ENCODE measurements at places on chromosomes 1 and 21.

DNA sequence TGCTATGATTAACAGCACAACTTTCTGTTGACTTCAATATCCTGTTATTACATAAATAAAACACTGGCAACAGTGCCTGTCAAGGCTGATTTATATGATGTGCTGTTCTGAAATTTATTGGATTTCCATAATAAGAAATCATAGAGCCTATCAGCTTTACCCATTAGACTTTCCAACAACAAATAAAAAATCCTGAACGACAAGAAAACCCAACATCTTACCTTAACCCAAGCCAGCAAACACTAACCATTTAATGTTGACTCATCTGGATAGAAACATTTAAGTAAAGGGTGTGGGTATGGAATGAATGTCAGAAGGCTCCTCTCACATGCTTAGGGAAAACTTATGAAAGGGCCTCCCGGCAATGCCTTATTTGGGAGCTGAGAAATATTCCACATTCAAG lies 165.1 kb downstream of the SLC45A1 start:
- no peak for DNase-seq

- no peak for DNase-seq
Observed at GRCh38 chr21:46057710-46058241, 40.1 kb upstream of the COL6A2 start.

DNA sequence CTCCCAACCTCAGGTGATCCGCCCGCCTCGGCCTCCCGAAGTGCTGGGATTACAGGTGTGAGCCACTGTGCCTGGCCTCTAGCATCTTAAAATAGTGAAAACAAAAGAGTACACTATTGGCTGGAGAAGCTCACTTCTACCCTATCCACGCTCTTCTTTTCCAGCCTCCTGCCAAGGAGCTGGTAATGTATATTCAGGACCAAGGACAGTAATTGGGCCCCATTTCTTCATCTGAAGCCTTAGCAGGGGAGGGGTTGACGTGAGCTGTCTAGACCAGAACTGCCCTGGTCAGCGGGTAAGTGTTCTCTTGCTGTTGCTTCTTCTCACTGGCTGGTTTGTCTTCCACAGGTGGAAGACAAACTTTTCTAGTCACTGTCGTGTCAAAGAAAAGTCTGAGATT lies 70.2 kb downstream of the DNM3 start:
- no peak for DNase-seq

GRCh38 chr1:202576816-202577215 lies 133.4 kb downstream of the SYT2 start:
- DNase-seq = no peak

DNA sequence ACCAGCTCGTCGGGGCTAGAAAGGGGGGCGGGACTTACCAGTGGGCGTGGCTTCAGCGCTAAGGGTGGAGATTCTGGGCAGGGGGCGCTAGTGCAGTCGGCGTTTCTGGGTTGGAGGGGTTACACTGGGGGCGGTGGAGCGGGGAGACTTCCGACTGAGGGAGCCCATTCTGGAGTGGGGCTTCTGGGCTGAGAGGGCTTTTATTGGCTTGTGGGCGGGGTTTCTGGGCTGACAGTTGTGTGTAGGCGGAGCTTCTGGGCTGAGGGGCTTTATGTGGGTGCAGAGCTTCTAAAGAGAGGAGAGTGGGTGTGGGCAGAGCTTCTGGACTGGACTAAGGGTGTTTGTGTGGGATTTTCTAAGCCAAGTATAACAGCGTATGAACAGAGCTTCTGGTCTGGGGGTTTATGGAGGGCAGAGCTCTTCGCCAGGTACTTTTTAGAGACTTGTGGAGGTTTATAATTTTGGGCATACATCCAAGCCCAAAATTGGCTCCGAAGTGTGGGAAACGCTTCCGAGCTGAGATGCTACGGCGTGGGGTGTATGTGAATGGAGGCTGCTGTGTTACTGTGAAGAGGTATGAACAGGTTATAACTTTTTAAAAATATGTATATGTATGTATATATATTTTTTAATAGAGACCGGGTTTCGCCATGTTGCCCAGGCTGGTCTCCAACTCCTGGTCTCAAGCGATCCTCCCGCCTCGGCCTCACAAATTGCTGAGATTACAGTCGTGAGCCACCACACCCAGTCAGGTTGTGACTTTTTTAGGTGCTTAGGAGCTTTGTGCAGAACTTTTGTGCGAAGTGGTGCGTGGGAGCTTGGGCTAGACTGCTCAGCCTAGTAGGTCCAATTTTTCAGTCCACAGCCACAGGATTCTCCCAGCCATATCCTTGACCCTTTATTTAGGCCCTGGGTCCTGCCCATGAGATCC lies 825 bp downstream of the TMEM39B start:
- DNase-seq = peak; percentile 87

DNA sequence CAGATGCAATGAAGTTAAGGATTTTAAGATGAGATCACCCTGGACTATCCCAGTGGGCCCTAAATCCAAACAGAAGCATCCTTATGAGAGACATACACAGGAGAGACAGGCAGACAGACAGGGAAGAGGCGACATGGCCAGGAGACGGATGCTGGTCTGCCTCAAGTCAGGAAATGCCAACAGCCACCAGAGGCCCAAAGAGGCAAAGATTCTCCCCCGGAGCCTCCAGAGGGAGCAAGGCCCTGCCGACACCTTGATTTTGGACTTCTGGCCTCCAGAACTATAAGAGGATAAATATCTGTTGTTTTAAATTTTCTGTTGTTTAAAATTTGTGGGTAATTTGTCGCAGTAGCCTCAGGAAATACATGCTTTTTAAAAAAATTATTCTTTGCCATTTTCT lies 116.4 kb downstream of the GLIS1 start:
- no peak for DNase-seq

GRCh38 chr1:171663854-171664575 lies 11.5 kb upstream of the MYOC start:
- DNase-seq = no peak

- DNase-seq = no peak
Observed at GRCh38 chr1:112502826-112503225, 5.9 kb upstream of the WNT2B start.

DNA sequence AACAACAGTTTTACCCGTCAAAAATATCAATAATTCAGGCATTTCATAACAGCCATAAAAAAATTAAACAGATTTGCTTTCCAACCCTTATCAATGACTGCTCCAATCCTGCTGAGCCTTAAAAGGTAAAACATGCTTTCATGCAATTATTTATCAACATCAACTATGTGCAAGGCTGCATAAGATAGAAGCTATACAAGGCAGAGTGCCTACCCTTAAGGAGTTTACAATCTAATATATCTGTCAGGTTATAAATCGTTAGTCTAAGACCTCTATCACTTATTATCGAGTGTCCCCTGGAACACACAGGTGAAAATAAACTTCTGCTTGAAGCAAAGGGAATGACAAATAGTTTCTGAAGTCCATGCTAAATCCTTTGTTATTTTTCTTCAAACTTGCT lies 1.8 kb downstream of the ERRFI1 start:
- no peak for DNase-seq

DNA sequence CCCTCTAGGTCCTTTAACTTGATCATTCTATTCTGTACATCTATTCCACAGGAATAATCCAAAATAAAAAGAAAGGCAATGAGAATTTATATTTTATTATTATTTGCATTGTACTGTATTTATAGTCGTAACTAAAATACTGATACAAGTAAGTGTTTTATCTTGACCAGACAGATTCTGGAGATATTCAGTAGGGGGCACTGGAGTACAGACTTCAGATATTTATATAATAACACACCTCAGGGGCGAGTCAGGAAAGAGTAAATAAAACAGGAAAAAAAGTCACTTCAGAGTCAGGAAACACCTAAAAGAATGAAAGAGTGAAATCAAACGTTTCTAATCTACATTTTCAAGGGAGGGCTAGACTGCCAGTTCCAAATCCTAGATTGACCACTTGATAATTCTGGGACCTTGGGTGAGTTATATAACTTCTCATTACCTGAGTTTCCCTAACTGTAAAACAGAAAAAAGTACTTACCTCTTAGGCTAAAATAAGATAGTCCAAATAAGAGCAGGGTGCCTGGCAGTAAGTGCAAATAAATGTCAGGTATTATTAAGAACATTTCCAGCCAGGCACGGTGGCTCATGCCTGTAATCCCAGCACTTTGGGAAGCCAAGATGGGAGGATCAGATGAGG lies 31.1 kb upstream of the MTF1 start:
- DNase-seq = peak; percentile 29

GRCh38 chr1:91546876-91547275 lies 46.2 kb downstream of the CDC7 start:
- DNase-seq = no peak
